Mesendoderm (in vitro differentiated cells): ENCODE measurements at places on chromosomes 16 and 17.
A peak's percentile ranks its signal among the peaks of the same experiment; 100 is the strongest.

DNA sequence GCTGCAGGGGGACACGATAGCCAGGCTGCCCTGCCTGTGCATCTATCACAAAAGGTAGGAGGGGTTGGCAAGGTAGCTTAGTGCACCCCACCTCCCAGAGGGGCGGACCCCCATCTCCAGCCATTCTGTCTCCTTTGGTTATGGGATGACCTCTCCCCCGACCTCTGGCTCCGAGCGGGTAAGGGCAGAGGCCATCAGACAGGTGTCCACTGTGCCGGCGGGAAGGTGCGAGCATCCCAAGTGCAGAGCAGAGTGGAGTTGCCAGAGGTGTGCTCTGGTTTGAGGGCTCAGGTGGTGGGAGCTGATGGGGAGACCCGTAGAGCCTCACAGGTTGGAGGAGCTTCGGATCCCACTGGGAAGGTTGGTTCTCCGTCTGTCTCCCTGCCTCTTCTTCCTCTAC lies 11.7 kb downstream of the LDHD start:
- no peak for DNase-seq

DNA sequence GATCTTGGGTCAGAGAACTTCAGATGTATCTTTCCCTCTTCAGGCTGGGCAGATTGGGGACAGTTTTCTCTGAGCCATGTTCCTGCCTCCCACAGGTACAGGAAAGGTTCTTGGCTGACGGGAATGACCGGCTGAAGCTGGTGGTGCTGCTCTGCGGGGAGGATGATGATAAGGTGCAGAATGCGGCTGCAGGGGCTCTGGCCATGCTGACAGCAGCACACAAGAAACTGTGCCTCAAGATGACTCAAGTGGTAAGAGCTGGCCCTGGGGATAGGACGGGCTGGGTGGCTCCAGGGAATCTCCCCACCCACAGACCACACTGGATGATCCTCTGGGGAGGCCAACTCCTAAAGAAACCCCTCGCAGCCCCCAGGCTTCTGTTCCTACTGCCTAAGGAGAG lies 10.9 kb downstream of the SLC35G3 start:
- peak; percentile 11 for DNase-seq

DNA sequence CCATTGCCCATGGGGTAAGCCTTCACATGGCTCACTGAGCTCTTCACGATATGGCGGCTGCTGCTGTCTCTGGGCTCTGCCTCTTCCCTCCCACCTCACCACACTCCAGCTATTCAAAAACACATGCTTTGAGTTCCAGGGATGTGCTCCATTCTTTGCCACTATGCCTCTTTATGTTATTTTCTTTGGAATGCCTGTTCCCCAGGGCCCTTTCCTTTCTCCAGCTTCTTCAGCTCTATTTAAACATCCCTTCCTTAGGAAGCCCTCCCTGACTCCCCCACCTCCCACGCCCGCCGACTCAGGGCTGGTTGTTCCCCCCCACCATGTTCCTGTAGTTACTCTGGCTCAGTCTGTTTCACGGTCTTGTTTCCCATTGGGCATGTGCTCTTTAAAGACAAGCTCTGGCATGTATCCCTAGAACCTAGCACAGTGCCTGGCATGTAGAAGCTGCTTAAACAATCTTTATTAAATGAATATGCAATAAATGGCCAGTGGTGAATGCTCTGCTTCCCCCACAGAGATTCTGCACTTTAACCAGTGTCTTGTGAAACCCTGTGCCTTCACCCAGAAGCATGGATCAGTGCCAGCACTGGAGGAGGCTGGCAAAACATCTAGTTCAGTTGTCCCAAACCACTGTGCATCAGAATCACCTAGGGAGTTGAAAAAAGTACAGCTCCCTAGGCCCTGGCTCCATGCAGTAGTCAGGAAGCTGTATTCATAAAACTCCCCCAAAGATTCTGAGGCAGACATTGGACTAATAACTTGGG lies 6.9 kb downstream of the MYCBPAP start:
- peak; percentile 36 for DNase-seq

GRCh38 chr16:88992351-88993165 lies 15.6 kb upstream of the CBFA2T3 start:
- DNase-seq, result no peak

GRCh38 chr16:24253192-24253591 lies 2.9 kb upstream of the CACNG3 start:
- DNase-seq, result peak; percentile 88

- no peak for DNase-seq
Measured at GRCh38 chr16:84749815-84750214, 50.0 kb downstream of the USP10 start.

- DNase-seq, result no peak
Measured at GRCh38 chr16:1109648-1110047, 13.6 kb upstream of the C1QTNF8 start.

GRCh38 chr16:51708861-51709260 lies 557.8 kb upstream of the SALL1 start:
- DNase-seq, result peak; percentile 81

DNA sequence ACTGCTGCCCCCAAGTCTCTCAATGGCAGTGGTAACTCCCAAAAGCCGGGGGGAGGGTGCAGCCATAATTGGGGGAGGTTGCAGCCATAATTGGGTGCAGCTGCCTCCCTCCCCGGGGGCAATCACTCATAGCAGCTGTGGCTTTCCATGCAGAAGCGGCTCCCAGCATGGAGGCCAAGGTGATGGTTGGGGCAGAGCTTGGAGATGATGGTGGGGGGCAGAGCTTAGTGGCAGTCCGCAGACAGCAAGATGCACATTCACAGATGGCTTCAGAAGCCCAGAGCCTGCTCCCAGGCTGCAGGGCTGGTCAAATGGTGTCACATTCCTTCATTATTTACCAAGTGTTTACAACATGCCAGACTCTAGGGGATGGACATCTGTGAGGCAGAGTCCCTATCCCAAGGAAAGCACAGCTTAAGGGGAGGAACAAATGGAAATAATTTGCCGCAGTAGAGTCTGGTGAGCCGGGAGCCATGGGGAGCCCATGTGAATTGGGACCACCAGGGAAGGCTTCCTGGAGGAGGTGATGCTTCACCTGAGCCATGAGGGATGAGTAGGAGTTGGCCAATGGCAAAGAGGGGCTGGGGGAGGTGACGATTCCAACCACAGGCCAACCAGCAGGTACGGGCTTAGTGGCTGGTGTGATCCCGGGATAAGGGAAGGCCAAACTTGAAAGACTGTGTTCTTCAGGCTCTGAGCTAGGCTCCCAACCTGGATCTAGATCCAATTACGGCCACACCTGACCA lies 8.1 kb downstream of the DOC2B start:
- DNase-seq, result peak; percentile 72

GRCh38 chr17:4313221-4314114 lies 49.7 kb upstream of the ANKFY1 start:
- DNase-seq, result no peak

GRCh38 chr17:17355426-17355825 lies 52.3 kb downstream of the NT5M start:
- no peak for DNase-seq

DNA sequence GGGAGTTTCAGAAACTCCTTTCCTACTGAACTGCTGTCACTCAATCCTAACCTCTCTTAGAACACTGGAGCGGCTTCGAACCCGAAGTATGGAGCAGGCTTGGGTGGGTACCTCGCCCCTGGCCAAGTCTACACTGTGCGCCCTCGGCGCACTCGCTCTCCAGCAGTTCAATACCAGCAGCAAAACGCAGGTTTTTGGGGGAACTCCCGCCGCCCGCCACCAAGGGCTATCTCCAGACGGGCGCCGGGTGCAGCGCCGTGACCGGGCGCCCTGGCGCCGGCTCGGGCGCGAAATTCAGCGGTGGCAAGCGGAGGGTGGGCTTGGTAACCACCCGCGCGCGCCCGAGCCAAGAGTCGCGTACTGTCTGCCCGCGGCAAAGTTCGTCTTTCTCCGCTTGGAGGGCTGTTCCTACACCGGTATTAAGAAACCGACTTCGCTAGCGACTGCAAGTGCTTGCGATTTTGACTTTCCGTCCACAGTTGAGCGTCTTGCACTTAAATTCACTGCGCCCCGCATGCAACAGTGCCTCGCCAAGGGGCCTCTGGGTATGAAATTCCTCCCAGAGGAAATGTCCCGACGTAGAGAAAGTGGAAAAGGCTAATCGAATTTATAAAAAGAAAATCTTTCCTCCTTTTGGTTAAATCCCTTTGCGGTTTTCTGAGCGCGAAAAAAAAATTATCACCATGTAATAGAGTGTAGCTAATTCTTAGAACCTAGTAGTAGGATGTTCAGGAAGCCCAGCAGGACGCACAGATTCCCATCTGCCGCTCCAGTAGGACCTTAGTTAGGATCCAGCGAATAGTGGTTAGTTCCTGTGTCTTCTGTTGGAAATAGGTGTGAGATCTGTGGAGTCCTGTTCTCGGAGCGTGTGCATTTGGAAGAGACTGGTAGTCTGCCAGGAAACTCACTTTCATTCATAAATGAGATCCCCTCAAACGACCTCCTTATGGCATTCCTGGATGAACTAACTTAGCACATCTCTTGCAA lies 5.0 kb upstream of the SALL1 start:
- DNase-seq, result peak; percentile 71

DNA sequence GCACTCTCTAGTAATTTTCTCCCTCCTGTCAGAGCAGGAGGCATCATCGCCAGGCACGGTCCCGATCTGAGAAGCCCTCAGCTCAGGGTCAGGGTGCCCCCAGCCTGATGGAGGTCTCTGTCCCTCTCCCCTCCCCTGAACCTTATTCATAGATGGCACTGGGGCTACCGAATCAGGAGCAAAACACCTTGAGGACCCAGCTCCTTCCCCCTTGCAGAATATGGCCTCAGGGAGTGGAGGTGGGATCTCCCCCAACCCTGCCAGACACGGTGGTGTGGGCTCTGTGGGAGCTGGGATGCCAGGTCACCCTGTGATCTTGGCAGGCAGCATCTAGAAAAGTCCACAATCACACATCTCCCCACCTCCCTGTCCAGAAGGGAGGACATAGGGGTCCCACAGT lies 2.5 kb downstream of the CPNE2 start:
- no peak for DNase-seq

- peak; percentile 43 for DNase-seq
Measured at GRCh38 chr17:82497483-82498405, 21.8 kb upstream of the FOXK2 start.

DNA sequence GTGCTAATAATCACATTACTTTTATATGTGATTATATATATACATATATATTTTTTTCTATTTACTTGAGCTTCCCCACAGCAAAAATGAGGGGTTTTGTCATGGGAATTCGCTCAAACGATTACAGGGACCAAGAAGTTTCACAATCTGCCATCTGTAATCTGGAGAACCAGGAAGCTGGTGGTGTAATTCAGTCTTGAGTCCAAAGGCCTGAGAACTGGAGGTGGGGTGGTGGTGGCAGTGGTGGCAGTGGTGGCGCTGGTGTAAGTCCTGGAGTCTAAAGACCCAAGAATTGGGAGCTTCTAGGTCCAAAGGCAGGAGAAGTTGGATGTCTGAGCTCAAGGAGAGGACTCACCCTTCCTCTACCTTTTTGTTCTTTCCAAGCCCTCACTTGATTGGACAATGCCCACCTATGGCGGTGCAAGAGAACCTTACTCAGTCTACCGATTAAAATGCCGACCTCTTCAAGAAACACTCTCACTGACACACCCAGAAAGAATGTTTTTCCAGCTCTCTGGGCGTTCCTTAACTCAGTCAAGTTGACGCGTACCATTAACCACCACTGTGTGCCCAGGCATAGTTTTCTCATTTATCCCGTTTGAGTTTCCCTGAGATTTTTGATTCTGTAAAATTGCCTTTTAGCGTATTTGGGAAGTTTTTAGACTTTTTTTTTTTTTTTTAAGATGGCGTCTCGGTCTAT lies 31.9 kb downstream of the POLR2A start:
- DNase-seq, result no peak

DNA sequence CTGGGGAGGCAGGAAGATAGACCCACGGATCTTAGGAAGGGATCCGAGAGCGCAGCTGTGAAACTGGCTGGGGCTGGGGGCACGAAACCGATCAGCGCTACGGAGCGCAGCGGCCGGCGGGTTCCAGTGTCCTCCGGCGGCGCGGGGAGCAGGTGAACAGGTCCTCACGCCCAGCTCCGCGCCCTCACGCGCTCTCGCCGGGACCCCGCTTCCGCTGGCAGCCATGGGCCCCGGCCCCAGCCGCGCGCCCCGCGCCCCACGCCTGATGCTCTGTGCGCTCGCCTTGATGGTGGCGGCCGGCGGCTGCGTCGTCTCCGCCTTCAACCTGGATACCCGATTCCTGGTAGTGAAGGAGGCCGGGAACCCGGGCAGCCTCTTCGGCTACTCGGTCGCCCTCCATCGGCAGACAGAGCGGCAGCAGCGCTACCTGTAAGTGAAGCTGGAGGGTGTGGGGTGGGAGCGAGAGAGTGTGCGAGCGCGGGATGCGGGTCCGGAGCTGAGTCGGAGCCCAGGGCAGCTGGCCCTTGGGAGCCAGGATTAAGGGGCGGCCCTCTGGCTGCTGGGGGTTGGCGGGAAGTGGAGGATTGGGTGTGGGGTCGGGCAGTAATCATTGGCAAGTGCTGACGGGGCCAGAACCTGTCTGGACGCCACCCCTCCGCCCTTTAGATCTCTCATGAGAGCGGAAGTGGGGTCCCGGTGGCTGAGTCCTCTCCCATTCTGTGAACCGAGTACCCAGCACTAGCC lies 479 bp downstream of the ITGA3 start:
- DNase-seq, result peak; percentile 93

- no peak for DNase-seq
Measured at GRCh38 chr16:15885560-15886001, 2.8 kb downstream of the CEP20 start.

GRCh38 chr17:74578979-74579378 lies 11.7 kb upstream of the CD300H start:
- no peak for DNase-seq

DNA sequence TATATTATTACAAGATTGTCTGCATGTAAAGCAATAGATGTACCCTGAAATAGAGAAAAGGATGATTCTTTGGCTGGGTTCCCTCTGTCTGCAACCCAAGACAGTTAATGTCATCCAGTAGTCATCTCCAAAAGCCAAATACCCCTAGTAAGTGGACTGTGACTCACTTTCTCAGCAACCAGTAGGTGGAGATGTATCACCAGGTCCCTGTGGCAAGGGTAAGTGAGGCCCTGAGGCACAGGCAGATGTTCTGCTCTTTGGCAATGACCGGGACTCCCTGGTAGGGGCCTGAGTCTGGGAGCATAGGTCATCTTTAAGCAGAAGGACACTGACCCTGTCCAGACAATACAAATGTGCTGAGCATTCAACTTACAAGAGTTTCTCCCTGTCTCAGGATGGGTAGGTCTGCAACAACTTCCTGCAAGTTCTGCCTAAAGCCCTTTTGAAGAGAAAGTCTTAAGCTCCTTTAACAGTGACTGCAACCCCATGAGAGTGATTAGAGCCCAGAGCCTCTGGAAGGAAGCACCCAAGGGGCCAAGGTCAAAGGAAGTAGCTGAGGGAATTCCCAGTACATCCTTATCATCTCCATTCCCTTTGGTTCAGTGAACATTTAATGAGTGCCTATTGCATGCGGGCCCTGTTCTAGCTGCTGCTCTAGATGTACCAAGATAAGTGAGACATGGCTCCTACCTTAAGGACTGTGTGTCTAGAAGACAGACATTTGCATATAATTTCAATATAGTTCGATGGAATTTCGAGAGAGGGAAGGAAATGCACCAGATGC lies 31.9 kb downstream of the PMP22 start:
- DNase-seq, result peak; percentile 76

GRCh38 chr17:31310886-31311285 lies 3.0 kb downstream of the EVI2B start:
- DNase-seq, result no peak
